Fibroblast of lung (primary cell): ENCODE measurements at places on chromosomes 11 and 22.

DNA sequence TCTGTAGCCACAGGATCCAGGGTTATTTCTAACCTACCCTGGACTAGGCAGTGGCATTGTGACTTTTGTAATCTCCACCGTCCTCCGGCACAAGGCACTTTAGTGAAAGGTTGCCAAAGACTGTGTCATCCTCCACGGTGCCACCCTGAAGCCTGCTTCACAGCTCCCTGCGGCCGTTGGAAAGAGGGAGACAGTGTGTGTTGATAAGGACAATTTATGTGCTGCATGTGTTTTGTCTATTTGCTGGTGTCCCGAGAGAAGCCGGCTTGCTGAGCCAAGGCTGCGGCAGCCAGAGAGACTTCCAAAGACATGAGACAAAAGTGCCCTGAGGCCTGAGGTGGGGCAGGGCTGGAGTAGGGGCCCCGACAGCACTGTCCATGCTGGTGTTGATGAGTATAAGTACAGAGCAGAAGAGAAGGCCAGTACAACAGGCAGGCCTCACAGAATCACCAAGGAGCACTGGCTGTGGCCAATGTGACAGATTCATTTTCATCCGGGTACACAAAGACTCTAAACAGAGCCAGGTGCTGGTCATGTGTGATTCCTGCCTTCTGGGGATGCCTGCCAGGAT, 40.9 kb downstream of the GALNT18 start:
- no peaks in the 10 kb centered on the region for H3K4me1 ChIP-seq
- H3K27me3 ChIP-seq: peaks cover 2% of the 10 kb centered on the region
- H3K36me3 ChIP-seq: no peaks in the 10 kb centered on the region
- H3K27ac ChIP-seq: no peak overlapping the region
- no peak overlapping the region for H3K4me3 ChIP-seq
- DNase-seq: no peak

- H3K27ac ChIP-seq: no peak overlapping the region
- no peaks in the 10 kb centered on the region for H3K4me1 ChIP-seq
- no peaks in the 10 kb centered on the region for H3K36me3 ChIP-seq
- H3K27me3 ChIP-seq: no peaks in the 10 kb centered on the region
- peak; percentile 69 for DNase-seq
These were observed 80.1 kb downstream of the LDLRAD3 start for GRCh38 chr11:36023922-36024321.

DNA sequence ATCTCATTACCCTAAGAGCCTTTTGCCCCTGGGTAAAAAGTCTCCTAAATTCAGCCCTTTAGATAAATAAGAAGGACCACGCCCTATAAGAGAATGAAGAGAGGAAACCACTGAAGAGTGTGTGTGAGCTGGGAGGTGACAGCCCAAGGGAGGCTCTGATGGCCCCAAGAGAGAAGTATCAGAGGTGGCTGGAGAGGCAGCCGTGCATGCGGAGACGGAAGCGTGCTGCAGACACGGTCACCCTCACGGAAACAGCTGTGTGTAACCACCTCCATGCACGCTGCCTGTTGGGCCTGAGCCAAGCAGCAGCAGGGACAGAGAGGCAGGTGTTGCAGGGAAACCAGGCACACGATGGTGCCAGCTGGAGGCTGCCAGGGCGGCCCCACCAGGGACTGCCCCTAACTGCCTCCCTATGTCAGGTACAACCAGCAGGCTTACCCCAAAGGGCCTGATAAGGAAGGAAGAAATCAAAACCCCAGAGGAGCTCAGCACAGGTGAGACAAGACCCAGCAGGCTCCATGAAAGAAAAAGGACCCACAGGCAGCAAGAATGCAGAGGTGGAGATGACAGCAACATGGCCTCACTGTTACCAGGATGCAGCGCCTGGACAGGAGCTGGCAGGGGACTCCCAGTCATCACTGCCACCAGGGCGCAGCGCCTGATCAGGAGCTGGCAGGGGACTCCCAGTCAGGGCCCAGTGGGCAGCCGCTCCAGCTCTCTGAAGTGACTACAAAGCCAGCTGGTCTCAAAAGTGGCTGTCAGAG, 7.8 kb downstream of the LARGE2 start:
- no peak overlapping the region for H3K27ac ChIP-seq
- DNase-seq: no peak
- no peak overlapping the region for H3K4me3 ChIP-seq
- no peaks in the 10 kb centered on the region for H3K4me1 ChIP-seq

- no peak for DNase-seq
- H3K36me3 ChIP-seq: no peaks in the 10 kb centered on the region
These were observed 132.8 kb downstream of the DDX10 start for GRCh38 chr11:108797578-108798100.

DNA sequence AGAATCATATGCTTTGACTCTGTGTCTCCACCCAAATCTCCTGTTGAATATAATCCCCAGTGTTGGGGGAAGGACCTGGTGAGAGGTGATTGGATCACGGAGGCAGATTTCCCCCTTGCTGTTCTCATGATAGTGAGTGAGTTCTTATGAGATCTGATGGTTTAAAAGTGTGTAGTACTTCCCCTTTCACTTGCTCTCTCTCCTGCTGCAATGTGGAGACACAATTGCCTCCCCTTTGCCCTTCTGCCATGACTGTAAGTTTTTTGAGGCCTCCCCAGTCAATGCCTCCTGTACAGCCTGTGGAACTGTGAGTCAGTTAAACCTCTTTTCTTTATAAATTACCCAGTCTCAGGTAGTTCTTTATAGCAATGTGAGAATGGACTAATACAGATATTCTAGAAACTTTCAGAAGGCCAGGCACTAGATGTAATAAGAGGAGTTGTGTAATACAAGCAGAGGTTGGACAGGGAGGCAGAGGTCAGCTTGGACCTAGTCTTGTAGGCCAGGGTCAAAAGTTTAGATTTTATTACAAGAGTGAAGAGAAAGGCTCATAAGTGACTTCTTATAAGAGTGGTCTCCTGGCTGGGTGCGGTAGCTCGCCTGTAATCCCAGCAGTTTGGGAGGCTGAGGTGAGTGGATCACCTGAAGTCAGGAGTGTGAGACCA, 9.3 kb upstream of the SERPING1 start:
- no peak overlapping the region for H3K27ac ChIP-seq
- no peaks in the 10 kb centered on the region for H3K4me1 ChIP-seq
- H3K27me3 ChIP-seq: peaks cover 4% of the 10 kb centered on the region
- DNase-seq: no peak
- no peak overlapping the region for H3K4me3 ChIP-seq

DNA sequence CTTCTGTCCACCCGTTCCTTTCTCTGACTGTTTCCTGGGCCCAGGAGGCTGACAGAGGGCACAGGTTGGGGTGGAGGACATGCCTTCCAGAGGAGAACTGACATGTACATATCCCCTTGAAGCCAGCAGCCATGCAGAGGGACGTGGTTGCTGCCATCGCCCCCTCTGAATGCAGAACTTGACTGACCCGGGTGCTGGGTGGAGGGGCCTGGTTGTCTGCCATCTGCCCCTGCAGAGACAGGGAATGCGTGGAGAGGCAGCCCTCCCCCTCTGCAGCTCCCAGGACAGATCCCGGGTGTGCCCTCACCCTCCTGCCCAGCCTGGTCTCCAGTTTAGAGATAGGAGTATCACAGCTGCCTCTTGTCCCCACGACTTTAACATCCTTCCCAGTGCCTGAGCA, 383.0 kb upstream of the B3GAT1 start:
- no peak overlapping the region for H3K4me3 ChIP-seq
- no peaks in the 10 kb centered on the region for H3K36me3 ChIP-seq
- H3K27ac ChIP-seq: no peak overlapping the region

DNA sequence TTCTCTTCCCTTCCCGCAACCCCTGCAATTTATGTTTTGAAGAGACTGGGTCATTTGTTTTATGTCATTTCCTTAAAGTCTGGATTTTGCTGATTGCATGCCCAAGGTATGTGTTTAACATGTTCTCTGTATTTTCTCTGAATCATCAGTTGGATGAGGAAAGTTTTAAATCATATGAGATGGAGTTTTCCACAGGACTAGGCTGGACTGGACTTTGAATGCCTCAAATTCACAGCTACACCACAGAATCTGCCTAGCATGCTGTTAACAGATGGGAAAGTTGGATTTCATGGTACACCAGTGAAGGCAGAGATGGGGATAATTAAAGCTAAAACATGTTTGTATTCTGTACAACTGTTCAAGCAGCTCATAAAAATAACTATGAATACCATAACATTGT, 62.6 kb downstream of the CWC15 start:
- peak; percentile 61 for DNase-seq
- H3K27me3 ChIP-seq: no peaks in the 10 kb centered on the region
- no peak overlapping the region for H3K27ac ChIP-seq
- peaks cover 6% of the 10 kb centered on the region for H3K4me1 ChIP-seq

DNA sequence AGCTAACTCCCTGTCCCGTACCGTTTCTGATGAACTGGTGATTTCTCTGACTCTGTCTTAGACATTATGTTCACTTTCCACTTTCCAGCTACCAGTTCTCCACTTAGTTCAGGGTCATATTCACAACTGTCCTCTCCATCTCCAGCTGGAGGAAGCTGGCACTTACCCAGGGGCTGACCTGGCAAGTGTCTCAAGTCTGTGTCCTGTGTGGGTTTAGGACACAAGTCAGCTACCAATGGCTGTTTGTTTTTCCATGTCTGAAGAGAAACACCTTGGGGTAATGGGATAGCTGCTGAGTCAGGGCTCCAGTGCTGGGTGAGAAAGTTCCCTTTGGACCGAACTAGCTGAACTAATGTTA, 134.4 kb downstream of the CSNK2A3 start:
- DNase-seq: no peak
- peaks cover 8% of the 10 kb centered on the region for H3K27me3 ChIP-seq
- H3K4me1 ChIP-seq: no peaks in the 10 kb centered on the region
- no peak overlapping the region for H3K4me3 ChIP-seq
- H3K36me3 ChIP-seq: no peaks in the 10 kb centered on the region

DNA sequence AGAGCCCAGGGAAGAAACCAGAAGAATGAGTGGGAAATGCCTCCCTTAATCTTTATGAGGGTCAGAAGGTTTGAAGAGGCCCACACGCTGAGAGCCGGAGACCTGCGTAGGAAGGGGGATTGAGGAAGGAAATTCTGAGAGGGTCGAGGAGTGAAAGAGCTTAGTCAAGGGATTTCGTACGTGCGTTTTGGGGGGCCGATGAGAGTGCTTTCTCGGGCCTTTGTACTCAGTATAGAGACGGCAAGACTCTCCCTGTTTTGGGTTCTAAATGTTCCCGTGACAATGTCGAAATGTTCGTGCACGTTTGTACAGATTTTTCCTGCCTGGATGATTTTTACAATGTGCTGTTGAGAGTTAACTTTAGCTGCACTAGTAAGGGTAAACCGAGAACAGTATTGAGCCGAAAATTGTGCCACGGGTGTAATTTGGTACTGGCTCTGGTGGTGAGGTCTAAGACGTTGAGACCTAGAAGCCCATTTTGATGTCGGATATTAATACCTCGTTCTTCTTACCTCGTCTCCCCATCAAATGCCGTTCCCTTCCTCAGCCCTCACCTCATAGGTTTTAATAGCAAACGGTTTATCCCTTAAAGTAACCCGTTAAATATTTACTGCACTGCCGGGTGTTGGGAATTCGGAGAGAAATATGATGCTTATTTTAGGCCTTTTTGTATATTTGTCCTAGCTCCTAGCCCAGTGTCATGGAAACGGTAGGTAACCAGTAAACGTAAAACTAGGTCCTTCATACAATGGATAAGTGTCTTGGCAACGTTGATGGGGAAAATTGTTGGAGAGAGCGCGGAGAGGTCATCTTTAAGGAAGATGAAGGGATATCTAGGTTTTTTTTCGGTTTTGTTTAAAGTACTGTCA, 734 bp downstream of the C11orf58 start:
- H3K27me3 ChIP-seq: no peaks in the 10 kb centered on the region
- peak overlapping the region; percentile 95 for H3K4me3 ChIP-seq
- H3K36me3 ChIP-seq: no peaks in the 10 kb centered on the region
- H3K27ac ChIP-seq: peak overlapping the region; percentile 98
